ENCODE measurements at places on chromosomes 2 and 18.

DNA sequence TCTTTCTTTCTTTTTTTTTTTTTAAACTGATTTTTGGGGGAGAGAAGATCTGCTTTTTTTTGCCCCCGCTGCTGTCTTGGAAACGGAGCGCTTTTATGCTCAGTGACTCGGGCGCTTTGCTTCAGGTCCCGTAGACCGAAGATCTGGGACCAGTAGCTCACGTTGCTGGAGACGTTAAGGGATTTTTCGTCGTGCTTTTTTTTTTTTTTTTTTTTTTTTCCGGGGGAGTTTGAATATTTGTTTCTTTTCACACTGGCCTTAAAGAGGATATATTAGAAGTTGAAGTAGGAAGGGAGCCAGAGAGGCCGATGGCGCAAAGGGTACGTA lies 587 bp downstream of the MEIS1 start:
- DNase-seq, result no peak

- no peak for DNase-seq
These were observed 122.3 kb upstream of the RAB6C start for GRCh38 chr2:129857200-129857599.

DNA sequence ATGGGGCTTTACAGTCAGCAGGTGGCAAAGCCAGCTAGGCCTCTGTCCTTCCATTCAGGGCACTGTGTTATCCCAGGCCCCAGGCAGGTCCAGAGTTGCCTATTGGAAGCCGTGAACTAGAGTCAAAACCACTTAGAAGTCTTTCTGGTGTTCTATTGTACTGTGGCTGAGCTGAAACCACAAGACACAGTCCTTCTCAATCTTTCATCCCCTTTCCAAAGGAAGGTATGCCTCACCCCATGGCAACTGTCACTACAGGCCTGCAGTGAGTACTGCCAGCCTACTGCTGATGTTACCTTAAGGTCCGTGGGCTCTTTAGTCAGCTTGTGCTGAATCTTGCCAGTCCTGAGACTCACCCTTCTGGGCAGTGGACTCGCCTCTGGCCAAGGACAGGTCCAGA lies 181.6 kb downstream of the GULP1 start:
- DNase-seq, result no peak

GRCh38 chr2:219542931-219543595 lies 546 bp downstream of the CHPF start:
- DNase-seq, result no peak

DNA sequence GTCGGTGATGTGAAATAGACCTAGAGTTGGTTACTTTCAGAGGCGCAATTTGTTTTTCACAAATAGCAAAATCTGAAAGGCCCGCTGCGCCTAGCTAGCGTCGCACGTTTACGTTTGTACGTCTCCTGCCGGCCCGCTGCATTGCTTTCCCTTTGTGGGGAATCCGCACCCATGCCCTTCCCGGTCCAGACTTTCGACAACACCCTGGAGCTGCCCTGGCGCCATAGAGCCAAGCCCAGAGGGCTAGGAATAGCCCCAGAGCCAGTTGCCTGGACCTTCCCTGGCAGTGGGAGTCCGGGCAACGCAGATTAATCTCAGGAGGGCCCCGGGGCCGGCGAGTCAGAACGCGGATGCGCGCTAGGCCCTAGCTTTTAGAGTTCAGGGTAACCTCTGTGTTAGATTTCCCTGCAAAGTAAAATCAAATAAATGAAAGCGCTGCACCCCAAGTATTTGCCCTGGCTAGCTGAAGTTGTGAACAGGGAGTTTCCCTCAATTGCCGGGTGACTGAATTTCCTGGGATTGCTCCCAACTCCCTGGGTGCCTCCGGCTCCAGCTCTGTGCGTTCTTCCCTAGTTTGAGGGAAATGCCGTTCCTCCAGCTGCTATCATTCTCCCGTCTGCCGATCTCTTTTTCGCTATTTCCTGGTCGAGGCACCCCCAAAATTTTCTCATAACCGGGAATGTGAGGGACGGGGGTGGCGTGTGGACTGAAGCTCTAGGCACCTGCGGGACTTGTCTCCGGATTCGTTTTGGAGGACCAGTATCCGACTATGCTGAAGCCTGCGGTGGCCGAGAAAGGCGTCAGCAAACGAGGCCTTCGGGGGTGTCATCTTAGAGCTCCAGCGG lies 1.2 kb upstream of the EN1 start:
- DNase-seq, result no peak

GRCh38 chr2:165277295-165277694 lies 38.1 kb downstream of the SCN2A start:
- DNase-seq, result no peak

DNA sequence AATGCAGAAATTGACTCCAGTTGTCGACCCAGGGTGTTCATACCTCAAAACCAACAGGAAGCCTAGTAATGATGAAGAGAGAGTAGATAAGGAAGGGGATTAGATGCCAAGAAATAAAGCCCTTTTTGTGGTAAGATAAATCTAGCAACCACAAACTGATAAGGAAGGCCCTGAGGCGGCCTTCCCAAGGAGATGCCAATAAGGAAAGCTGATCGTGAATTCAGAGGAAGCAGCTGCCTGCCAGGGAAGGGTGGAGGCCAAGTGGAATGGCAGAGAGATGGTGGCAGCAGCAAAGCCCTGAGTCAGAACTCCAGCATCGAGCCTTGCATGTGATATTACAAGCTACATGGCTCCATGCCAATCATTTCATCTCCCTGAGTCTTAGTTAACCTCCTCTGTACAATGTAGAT lies 126.3 kb downstream of the IRS1 start:
- DNase-seq, result no peak
